ENCODE measurements at places on chromosomes 3 and 15. TPM values are rescaled to one million over a fixed set of nuclear protein-coding genes. Genes with fewer than 3 reads are reported as not detected.

DNA sequence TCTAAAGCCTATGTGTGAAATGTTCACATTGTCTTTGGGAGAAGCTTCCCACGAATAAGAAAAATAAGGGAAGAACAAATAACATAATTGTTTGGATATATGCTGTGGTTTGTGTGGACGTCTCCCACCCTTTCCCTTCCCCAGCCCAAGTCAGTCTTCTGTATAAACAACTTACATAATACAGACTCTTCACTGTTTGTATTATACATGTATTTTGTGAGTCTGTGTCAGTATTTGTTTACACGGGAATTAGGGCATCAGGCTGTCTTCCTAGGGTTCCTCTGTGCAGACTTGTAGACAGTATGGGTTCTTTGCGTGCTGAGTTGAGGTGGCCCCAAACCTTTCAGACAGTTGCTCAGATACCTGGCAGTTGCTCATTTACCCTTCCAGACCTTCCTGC lies 103.4 kb downstream of the IGF1R start:
- DNase-seq = no peak

DNA sequence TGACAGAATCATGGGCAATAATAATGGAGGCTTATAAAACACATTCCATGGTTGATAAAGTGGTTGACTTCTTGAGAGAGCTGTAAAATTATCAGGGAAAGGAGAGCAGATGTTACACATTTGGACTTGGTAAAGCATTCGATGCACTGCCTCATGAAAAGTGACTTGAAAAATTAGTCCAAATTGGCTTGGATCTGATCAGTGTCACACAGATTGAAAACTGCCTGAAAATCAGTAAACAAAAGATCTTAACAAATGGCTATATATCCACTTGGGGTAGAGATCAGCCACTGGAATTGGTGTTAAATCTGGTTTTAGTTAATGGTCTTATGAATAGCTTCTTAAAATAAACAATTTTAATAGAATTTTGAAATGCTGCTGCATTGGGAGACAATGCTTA lies 20.3 kb downstream of the SHOX2 start:
- no peak for DNase-seq

The SLC22A13 gene
- 0.29 TPM for polyA plus RNA-seq

The ADCY5 gene
- 0.04 TPM for polyA plus RNA-seq

The AP3B2 gene
- not detected for polyA plus RNA-seq

The CMC1 gene
- 28.9 TPM for polyA plus RNA-seq

GRCh38 chr15:100500226-100500990 lies 28.3 kb downstream of the CERS3 start:
- DNase-seq = no peak

DNA sequence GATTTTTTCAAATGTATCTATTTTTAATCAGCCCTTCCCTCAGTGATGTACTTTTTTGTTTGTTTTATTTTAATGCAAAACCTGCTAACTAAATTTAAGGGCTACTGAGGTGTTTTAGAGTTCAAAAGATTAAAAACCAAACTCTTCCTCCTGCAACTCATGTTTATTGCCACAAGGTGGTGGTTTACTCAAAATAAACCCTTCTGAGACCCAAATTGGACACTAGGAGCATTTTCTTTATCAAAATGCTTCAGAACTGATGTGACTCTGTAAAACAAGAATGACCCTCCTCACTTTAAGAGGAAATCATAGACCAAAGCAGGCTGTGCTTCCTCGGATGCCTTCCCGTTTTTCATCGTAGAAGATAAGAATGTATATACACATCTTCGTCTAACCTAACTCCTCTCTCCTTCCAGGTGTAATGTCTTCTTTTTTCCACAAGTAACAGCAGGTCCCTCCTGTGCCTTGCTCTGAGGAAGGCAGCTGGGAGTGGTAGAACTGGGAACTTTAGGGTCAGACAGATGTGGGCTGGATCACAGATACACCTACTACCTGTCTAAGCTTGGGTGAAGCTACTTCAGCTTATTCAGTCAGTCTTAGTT lies 2.9 kb upstream of the NME9 start:
- DNase-seq = no peak

The ACP3 gene
- polyA plus RNA-seq = not detected

GRCh38 chr3:28841441-28841840 lies 439.4 kb upstream of the RBMS3 start:
- DNase-seq = no peak

DNA sequence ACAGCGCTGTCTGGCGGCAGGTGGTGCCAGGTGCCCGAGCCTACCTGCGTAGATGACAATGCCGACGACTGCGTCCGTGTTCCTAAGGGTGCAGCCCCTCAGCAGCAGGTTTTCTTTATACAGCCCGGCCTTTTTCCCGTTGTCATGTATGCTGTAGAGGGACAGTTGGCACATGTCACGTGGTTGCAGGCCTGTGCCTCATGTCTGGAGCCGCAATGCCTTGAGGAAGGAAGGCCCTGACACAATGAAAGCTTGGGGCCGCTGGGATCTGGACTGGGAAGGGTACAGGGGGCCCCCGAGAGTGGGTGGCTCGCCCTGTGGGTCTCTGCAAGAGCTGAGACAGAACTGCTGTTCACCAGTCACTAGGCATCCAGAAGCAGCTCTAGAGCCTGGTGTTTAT lies 136.0 kb downstream of the ATP10A start:
- no peak for DNase-seq

The SH2D7 gene
- not detected for polyA plus RNA-seq

DNA sequence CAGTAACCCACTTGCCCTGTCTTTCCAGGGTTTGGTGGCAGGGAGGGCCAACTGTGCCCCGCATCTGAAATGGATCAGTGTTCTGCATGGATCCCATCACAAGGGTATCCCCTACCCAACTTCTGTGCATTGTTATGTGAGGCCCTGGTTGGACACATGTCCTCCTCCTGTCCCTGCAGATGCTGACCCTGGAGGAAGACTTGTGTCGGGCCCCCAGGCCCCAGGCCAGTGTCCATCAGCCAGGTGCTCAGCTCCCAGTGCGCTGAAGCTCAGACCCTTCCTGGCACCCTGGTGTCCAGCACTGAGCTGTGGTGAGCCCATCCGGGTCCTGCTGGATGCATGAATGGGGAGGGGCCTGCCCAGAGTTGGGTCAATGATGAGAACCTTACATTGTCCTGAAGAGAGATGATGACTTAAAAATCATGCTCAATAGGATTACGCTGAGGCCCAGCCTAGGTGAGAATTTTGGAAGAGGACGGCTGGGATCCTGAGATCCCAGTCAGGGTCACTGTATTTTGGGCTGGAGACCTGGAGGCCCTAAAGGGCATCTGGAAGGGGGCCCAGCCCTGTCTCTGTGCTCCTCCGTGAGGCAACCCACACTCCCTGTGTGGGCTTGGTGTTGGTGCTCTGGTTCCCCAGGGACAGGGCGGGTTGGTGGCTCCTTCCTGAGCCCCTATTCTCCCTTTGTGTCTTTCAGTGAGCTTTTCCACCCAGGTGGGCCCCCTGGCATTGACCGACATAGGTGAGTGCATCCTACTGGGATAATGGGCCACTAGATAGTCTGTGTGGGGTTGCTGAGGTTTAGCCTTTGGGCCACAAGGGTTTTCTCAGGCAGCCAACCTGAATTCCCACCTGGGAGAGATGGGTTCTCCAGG lies 199.1 kb downstream of the UBE3A start:
- DNase-seq = no peak

DNA sequence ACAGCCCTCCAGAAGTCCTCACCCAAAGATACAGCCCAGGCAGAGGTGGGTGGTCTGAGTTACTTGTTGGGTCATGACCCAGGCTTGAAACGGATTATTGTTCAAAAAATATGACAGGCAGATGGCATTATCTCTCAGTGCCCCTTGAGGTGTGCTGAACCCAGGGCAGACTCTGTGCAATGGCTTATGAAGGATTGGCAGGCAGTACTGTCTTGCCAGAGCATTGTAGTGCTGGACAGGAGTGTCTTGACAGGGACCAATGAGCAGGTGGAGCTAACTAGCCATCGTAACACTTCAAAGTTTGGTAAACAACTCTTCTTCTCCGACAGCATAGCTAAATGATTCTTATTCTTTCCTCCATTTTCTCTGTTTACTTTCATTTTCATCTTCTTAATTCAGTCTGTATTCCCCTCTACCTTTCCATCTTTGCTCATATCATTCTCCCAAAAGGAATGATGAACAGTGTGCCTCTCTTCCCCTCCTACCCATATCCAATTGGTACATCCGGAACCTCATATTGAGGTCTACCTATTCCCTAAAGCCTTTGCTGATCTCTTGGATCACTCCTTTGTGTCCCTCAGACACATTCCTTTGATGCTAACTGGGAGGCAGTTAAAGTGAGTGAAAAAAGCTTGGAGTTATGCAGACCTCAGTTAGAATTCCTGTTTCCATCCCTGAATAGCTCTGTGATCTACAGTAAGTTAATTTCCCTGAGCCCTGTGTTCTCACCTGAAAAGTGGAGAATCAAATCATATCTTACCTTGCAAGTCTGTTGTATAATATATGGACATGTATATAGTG lies 2.6 kb upstream of the IL20RB start:
- no peak for DNase-seq

DNA sequence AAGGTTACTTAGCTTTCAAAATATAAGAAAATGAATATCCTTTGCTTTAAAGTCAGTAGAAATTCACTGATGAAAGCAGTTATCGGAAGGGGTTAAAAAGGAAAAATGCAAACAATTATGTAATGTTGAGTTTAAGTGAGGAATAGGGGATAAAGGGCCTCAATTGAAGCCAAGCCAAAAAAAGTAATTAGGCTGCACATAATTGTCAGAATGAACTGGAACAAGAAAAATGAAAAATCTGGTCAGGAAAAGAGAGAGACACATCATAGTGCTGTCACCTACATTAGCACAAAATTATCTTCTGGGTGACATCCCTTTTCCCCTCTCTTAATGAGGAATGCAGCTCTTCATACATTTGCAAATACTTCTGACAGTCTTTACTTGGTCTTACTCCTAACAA lies 48.8 kb upstream of the PIK3R4 start:
- no peak for DNase-seq

The LAMB2 gene
- polyA plus RNA-seq = not detected

The ACSBG1 gene
- polyA plus RNA-seq = 0.17 TPM

- no peak for DNase-seq
Observed at GRCh38 chr3:79490165-79491028, 277.4 kb downstream of the ROBO1 start.

DNA sequence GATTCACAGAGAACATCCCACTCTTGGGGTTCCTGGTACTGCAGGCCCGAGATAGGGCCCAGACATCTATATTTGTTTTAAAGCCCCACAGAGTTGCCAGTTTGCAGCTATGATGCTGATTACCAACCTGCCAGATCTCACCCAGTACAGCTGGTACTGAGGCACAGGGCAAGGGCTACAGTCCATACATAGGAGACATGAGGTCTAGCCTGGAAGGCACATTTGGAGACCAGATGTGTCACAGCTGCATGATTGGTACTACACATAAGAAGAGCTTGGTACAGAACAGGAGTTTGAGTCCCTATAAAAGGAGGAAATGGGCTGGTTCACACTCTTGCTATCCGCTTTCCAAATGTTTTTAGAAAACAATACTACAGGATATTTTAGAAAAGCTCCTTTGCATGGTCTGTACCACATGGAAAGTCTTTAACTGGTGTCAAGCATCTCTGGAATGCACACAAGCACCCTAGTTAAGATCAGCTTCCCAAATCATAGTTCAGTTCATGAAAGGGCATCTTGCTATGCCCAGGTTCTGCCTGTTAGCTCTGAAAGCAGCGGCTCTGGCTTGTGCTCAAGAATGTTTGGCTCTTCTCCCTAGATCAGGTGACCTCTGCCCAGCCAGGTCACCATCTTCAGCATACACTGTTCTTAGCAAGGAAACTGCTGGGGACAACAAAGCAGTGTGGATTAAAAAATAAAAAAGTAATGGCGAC lies 20.6 kb downstream of the MTMR14 start:
- no peak for DNase-seq

DNA sequence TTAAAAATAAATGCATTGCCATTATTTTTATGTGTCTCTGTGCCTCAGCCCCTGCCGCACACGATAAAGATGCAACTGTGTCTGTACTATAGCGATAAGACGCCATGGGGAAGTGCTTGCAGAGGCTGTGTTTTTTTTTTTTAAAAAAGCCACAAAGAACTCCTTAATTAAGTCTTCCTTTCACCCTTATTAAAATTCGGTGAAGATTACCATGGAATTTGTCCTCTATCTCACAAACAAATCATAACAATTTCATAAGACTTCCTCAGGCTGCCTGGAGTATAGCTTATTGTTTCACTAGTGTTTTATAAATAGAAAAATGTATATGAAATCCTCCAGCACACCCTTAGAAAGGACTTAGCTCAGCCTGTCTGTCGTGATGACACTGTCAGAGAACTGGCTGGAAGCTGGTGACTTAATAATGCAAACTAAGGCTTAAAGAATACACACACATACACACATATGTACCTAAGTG lies 374.8 kb upstream of the SLCO3A1 start:
- DNase-seq = no peak

- no peak for DNase-seq
Observed at GRCh38 chr3:174531262-174531982, 327.7 kb upstream of the NAALADL2 start.

- no peak for DNase-seq
Observed at GRCh38 chr3:85182975-85183752, 224.4 kb downstream of the CADM2 start.

The DLG1 gene
- 32.4 TPM for polyA plus RNA-seq

DNA sequence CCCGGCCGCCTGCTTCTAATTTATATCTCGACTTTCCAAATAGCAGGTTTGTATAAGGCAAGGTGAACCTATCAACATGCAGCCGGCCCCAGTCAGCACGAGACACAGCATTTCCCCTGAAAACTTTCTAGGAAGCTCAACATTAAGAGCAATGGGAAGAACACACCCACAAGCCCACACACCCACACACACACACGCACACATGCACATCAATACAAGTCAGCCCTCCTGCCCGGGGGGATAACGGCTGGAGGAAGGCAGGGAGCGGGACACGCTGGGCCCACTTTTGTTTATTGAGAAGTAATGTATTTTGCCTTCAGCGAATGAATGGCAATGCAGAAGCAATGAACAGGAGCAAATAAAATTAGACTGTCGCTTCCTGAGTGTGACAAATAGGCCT lies 83.5 kb downstream of the PCSK6 start:
- DNase-seq = no peak

The ANKRD34C gene
- not detected for polyA plus RNA-seq

The PDCD7 gene
- polyA plus RNA-seq = 10.5 TPM

The PCOLCE2 gene
- not detected for polyA plus RNA-seq

The TGM4 gene
- not detected for polyA plus RNA-seq

The DOCK3 gene
- polyA plus RNA-seq = not detected

- DNase-seq = no peak
Observed at GRCh38 chr3:46649436-46649835, 37.1 kb downstream of the FAM240A start.

The CLDN16 gene
- not detected for polyA plus RNA-seq

DNA sequence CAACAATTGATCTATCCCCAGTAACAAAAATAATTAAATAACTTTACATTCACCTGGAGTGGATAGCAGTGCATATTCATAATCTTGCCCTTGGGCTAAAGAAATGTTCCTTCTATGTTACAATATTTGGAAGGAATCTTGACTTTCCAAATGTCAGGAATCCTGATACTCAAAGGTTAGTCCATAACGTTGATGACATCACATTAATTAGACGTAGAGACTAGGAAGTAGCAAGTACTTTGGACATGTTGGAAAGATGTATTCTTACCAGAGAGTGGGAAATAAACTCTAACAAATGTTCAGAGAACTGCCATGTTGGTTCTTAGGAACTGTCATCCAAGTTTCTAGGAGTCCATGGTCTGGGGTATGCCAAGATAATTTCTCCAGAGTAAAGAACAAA lies 70.6 kb upstream of the SLC25A36 start:
- no peak for DNase-seq
